WERI-Rb-1 (cell line): ENCODE measurements at places on chromosomes 3 and 15.

DNA sequence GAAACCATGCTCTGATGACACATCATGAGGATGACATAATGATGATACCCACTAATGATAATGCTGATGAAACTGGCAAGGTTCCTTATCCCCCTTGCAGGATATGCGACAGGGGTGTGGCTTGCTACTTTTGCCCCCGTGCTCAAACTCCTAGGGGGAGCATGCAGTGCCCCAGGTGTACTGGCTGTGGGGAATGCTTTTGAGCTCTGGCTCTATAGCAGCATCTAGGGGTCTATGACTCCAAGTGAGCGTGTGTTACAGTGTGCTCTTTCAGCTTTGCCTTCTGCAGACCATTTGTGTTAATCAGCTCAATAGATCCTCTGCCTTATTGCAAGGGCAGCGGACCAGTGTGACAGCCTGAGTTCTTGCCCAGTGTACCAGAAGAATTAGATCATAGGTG is 1239.5 kb downstream of the SI start:
- no peak for DNase-seq

GRCh38 chr3:53892286-53892637 is 603 bp upstream of the SELENOK start:
- DNase-seq, result no peak

DNA sequence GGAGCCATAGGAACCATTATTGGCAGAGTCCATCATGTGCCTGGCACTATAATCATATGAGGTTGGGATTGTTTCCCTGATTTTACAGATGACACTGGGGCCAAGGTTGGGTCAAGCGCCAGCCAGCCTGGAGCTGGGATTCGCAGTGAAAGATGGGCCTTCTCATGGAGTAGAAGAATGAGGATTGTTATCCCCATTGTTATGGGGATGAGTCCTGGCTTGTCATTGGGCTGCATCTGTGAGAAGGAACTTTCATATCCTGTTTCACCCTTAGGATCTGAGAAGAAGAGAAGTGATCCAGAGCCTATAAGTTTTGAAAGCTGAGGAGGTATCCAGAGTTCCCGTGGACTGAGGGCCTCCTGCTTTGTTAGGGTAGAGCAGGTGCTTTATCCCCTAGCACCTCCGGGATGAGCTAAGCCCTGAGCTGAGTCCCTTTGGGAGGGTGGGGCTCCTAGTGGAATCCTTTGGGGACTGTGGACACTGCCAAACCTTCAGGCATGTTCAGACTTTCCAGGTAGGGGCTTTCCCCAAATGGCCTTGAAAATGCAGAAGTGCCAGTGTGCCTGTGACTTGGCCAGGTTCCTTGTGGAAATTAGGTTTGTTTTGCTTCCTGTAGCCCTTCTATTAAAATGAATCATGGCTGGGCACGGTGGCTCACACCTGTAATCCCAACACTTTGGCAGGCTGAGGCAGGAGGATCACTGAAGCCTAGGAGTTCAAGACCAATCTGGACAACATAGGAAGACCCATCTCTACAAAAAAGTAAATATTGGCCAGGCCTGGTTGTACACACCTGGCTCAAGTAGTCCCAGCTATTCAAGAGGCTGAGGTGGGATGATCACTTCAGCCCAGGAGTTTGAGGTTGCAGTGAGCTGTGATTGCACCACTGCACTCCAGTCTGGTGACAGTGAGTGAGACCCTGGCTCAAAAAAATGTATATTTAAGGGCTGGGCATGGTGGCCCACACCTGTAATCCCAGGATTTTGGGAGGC is 30.2 kb upstream of the BSN start:
- DNase-seq, result no peak

DNA sequence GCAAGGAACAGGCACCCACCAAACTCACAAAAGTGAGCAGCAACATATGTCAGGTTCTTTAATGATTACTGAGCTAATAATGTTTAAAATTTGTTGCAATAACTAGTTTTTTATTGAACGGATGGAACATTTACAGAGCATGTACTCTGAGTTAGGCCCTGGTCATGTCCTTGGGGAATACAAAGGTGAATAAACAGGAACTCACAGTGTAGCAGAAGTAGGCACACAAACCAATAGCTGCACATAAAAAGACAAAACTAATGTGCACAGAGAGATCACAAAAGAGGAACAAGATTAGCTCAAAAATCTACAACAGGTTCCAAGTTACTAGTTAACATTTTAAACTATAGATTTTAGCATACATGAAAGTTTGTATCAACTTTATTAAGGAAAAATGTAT is 505.3 kb upstream of the PPP2R3A start:
- no peak for DNase-seq

- DNase-seq, result no peak
Measured at GRCh38 chr3:37202035-37202434, 27.7 kb upstream of the LRRFIP2 start.
